COLO829 (cell line): ENCODE measurements at places on chromosomes 5 and 9.

- no peak for DNase-seq
Observed at GRCh38 chr5:61822584-61822983, 483.4 kb upstream of the KIF2A start.

DNA sequence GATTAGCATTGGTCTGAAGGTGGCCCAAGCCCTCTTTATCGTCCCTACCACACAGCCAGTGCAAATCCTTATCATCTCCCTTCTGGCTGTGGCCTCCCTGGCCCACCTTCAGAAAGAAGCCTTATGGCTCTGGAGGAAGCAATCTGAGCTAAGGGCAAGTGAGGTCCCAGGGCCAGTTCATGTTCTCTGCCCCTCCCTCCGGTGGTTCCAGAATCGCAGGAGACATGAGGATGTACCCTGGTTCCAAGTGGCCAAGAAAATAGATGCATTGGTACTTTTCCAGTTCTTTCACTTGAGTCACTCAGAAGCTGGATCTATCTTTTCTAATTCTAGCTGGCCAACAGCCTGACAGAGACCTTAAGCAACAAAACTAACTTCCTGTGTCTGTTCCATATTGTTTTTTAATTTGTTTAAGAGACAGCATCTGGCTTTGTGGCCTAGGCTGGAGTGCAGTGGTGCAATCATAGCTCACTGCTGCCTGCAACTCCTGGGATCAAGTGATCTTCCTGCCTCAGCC, 60.7 kb downstream of the LHFPL2 start:
- no peak for DNase-seq

DNA sequence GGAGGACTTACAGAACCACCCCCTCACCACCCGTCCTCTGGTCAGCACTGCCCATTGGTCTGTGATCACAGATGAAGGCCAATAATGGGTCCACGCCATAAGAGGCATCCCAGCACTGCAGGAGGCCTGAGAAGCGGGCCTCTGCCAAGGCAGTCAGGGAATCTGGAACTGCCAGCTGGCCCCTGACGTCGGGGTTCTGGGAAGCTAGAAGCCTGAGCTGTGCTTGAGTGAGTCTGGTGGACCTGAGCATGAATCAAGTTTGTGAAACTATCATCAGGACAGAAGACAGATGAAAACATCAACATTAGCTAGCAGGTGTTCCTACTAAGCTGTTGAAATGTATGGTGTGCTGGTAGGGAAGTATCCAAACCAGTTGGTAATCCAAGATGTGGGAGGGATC, 7.8 kb downstream of the ANGPTL2 start:
- no peak for DNase-seq

GRCh38 chr9:73284377-73284776, 132.7 kb downstream of the ANXA1 start:
- no peak for DNase-seq

DNA sequence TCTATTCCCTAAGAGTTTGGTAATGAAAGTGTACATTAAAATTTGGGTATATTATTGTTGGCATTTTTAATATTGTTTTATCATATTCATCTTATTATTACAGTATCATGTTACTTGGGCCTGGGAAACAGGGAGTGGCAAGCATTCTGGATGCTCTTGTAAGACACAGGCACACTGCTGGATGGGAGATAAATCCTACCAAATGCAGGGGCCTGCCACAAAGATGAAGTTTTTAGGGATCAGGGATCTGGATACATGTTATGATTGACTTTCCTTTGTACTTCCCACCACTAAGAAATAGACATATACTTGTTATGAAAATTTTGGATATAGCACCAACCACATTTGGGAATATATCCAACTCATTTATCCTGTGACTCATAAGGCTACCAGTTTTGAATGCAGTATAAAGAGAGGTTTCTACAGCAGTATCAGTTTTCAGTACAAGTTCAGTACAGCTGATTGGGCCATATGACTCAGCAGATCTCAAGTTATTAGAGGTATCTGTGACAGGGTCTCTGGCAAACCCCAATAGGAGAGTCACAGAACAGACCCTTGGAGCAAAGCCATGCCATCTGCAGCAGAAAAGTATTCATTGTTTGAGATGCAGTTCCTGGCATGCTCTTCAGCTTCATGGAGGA, 360.1 kb downstream of the DMAC1 start:
- peak; percentile 26 for DNase-seq

DNA sequence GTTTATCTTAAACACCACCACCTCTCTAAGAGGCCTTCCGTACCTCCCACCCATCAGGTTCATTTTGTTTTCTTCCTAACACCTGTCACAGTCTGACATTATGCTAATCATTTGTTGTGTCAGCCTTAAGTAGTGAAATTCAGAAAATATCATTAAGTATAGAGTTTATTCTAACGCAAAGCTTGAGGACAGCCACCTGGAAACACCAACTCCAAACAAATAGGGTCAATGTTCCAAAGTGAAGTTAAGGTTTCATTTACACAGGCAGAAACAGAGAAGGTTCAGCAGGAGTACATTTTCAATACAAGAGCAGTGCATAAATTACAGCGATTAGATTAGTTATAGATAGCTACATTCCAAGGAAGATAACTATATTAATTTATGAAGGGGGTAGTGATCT, 1.3 kb upstream of the SMC5 start:
- DNase-seq, result no peak

DNA sequence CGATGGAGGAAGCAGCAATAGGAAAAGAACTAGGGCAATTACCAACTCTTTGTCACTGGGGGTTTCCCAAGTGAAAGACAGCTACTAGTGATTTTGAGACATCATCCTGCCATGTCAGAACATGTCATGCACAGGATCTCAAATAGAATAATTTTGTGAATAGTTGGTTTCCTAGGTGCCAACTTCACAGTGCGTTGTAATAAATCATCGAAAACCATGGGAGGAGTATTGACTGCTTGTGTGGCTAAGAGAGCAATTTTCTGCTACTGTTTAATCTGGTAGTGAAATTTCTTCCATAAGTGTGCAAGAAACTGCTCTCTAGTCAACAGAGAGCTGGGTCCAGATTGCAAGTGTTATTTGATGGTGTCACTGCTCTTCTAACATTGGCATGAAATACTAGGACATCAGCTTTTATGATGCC, 168.6 kb downstream of the NNT start:
- DNase-seq, result no peak

- no peak for DNase-seq
Observed at GRCh38 chr5:151250346-151251000, 2.5 kb upstream of the GM2A start.

DNA sequence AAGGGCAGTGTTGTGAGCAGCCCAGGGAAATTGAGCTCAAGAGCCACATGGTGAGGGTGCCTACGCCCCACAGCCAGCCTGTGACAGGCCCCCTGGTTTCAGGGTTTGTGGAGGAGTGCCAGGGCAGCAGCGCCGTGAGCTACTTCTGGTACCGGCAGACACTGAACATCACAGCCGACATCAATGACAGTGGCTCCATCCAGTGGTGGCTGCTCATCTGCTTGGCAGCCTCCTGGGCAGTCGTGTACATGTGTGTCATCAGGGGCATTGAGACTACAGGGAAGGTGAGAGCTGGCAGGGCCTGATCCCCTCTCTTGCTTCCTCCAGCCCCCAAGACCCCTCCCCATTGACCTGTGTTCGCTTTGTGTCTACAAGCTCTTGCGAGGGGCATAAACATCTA, 10.2 kb downstream of the SLC6A18 start:
- no peak for DNase-seq

DNA sequence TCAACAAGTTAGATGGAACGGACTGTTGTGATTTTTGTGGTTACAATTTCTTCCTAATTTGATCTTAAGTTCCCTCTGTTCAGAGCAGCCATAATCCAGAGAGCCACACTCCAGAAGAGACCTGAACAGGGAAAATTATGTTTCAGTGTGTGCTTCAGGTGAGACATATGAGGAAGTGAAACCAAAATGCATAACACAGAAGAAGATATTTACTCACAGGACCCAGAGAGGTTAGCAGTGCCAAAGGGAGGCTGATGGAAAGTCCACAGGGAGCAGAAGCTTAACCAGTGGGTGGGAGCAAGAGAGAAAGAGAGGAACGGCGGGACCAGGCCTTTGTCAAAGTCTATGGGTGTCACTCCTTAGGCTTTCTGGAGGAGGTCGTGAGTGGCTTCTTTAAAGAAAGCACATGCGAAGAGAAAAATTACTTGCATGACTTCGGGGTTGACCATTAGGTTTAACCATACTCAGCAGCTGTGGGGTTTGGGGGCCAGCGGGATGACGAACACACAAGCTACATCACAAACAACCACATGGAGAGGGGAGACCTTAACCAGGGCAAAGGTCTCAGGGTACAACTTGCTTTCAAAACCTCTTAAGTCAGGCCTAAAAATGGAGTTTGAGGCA, 141.4 kb downstream of the MED10 start:
- no peak for DNase-seq

DNA sequence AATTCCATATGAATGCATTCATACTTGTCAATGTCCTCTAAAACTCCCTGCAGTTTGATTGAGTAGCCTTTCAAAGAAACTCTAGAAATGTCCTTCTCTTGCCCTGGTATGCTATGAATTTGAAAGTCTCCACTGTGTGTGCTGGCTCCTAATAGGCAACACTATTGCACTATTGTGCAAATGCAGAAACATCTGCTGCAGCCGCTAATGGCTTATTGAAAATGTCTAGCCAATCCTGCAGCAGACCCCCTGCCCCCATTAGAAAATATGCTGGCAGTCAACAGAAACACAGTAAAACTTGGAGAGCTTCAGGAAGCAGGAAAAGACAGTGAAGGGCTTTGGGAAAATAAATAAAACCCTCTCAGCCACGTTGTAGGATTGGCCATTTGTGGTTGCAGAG, 87.3 kb upstream of the GRAMD2B start:
- no peak for DNase-seq

DNA sequence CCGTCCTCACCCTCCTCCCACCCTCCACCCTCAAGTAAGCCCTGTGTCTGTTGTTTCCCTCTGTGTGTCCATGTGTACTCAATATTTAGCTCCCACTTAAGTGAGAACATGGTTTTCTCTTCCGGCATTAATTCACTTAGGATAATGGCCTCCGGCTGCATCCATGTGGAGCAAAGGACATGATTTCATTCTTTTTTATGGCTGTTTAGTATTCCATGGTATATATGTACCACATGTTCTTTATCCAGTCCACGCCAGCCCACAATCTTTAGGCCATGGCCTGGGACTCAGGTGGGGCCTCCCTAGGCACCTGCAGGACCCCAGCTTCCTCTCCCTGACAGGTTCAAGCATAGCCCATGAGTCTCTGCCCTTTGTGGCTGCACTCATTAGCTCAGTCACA, 22.9 kb downstream of the UNC5A start:
- no peak for DNase-seq

GRCh38 chr9:34197756-34198711, 19.2 kb downstream of the UBAP1 start:
- no peak for DNase-seq

- no peak for DNase-seq
Observed at GRCh38 chr9:20550326-20550725, 72.0 kb downstream of the MLLT3 start.

DNA sequence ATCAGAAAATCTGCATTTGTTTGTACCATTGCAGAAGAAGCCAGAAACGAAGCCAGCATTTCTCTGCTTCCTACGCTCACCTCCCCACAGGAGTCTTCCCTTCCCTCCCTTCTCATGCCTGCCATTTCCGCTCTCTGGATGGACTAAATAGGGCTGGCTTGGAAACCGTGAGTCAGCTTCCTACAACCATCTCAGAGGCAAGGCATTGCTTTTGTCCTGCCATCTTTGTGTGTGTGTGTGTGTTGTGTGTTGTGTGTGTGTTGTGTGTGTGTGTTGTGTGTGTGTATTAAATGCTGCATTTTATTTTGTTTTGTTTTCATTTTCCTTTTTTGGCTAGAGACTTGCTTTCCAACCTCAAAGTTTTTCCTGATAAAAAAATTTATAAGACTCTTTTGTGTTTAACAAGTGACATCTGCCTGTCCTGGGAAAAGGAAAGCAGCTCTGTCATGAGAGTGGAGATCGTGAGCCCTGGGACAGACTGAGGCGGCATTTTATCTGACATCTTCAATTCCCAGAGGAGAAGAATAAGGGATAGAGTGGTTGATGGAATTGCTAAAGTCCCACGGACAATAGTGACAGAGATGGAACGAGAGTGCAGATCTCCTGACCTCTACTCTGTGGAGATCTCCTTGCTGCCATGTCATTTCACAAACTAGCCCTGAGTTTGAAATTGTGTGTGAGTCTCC, 7.5 kb upstream of the EGFLAM start:
- no peak for DNase-seq

DNA sequence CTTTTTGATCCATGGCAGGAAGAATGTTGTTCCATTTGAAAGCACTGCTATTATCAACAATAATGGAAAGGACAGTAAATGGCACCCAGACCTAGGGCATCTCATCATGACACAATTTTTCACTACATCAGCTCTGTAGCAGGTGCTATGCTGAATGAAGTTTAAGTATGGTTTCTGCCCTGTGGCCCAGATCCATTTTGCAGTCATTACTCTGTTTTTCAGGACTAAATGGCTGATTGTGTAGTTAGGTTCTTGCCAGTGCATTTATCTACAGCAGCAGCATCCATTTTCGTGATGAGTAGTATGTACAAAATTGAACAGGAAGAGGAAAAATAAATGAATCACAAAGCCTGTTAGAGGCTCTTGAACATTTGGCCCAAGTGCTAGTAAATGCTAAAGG, 270.5 kb upstream of the CD180 start:
- no peak for DNase-seq

DNA sequence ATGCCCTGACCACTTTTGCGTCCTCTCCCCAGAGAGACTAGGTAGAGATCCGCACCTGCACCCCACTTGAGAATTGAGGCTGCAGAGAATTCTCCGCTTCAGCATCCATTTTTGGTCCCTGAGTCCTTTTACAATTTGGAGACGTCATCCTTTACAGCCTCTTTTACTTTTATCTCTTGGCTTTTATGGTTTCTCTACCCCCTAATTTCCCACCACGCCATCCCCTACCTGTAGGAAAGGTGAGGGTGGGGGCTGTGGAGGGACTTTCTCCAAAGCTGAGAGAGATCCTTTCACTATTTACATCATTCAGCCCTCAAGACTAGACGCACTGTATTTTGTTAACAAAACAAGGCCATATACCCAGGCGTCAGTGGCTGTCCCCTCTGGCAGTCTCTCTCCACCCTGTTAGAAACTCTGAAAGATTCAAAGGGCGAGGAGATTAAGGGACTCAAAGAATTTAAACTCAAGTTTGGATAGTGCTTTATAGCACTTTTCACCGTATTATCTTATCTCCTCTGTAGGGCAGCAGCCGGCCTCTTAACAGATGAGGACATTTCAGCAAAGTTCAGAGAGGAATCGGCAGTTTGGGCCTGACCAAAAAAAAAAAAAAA, 1.7 kb downstream of the MSX2 start:
- no peak for DNase-seq

DNA sequence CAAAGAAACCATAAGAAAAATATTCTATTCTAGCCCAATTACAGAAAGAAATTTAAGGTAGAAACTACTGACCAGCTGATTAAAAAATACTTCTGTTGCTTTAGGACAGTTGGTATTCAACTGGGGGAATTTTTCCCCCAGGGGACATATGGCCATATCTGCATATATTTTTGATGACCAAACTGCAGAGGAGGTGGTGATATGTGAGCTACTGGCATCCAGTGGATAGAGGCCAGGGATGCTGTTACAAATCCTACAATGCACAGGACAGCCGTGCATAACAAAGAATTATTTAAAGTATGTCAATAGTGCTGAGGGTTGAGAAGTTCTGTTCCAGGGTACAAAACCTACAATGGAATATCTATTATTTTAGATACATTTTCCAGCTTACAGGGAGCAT, 24.0 kb downstream of the ZFR start:
- DNase-seq, result no peak

GRCh38 chr5:62596691-62597090, 18.1 kb downstream of the LRRC70 start:
- no peak for DNase-seq

GRCh38 chr9:135589596-135590485, 28.3 kb downstream of the PAEP start:
- no peak for DNase-seq

- no peak for DNase-seq
Observed at GRCh38 chr5:110338341-110339083, 388.0 kb downstream of the TMEM232 start.
